ENCODE measurements at places on chromosomes 2 and 18. TPM values are rescaled to one million over a fixed set of nuclear protein-coding genes. Genes with fewer than 3 reads are reported as not detected.

Gene ITGB6
- total RNA-seq = 42.2 TPM

Gene MC5R
- total RNA-seq = not detected

Gene MARCO
- 1.6 TPM for total RNA-seq

Gene TAF1B
- 12.1 TPM for total RNA-seq

Gene ZFAND2B
- total RNA-seq = 34.6 TPM

Gene G6PC2
- total RNA-seq = not detected

Gene MAT2A
- 272 TPM for total RNA-seq

- H3K4me3 ChIP-seq = no peak overlapping the region
- no peak for DNase-seq
- no peaks in the 10 kb centered on the region for H3K4me1 ChIP-seq
- H3K36me3 ChIP-seq = no peaks in the 10 kb centered on the region
- no peak overlapping the region for H3K27ac ChIP-seq
- H3K27me3 ChIP-seq = no peaks in the 10 kb centered on the region
Measured at GRCh38 chr2:3268705-3269029, 109.0 kb downstream of the EIPR1 start.

DNA sequence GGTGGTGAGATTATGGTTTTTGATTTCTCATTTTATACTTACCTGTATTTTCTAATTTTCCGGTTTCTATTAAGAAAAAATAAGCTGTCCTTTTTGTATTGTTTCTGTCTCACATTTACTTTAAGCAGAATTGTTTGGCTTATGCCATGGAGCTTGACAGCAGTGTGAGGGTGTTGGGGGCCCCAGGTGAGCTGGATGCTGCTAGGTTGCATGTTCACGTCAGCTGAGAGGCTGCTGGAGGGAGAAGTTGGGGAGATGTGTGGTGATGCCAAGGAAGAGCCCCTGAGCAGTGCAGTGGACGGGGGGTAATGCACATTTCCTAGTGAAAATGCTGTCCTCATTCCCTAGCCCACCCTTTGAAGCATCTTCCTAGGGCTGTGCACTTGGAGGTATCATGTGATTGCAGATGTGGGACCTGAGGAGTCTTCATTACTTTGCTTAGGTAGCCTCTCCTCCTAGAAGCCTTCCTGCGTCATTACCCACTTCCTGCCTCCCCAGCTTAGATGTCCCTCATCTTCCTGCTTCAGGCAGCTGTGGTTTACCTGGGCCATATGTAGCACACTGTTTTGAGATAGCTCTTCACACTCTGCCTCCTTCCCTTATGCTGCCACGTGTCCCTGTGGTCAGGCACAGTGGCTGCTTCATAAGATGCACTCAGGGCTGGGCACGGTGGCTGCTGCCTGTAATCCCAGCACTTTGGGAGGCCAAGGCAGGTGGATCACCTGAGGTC lies 16.2 kb downstream of the ATG16L1 start:
- no peak overlapping the region for H3K4me3 ChIP-seq
- peaks cover 100% of the 10 kb centered on the region for H3K36me3 ChIP-seq

DNA sequence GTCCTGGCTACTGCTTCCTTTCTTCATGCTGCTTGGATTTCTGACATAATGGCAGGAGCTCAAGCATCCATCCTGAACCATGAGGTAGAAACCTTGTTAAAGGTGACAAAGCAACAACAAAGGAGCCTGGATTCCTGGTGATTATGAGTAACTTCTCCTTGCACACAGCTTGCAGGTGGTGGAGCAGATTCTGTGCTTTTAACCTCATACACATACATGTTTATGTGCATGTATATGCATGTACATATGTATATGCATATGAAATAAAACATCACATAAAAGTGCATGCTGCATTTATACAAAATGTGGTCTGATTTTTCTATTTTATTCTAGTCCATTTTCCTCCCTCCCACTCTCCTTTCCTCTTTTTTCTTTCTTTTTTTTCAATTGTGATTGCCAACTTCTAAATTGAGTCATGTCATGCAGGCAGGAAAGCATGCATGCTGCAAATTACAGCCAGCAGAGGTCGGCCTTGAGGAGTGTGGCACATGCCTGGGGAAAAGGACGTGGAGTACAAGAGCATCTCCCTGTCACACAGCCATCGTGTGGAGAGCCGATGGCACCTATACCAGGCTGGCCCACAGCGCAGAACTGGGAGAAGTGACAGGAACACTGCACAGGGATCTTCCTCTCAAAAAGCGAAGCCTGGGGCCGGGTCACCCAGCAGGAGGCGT lies 17.9 kb downstream of the LCT start:
- H3K4me3 ChIP-seq = no peak overlapping the region
- H3K27ac ChIP-seq = no peak overlapping the region
- no peaks in the 10 kb centered on the region for H3K4me1 ChIP-seq
- DNase-seq = no peak

GRCh38 chr2:18907937-18908336 lies 318.6 kb upstream of the NT5C1B start:
- no peak overlapping the region for H3K27ac ChIP-seq
- no peaks in the 10 kb centered on the region for H3K4me1 ChIP-seq
- H3K27me3 ChIP-seq = no peaks in the 10 kb centered on the region
- H3K4me3 ChIP-seq = no peak overlapping the region

DNA sequence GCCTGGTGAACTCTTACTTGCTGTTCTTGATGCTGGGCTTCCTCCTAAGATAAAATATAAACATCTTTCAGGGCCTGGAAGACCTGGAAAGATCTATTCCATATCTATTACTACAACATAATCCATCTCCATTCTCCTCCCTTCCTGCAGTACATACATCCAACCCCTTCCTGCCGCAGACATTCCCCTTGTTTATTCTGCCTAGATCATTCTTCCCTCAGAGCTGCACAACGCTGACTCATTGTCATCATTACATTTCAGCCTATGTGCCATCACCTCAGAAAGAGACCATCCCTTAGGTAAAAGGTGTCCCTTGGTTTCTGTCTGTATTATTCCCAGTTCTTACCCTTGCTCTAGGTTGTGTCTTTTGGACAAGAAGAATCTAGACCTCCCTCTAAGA lies 2.5 kb upstream of the CDH7 start:
- DNase-seq = no peak
- H3K27ac ChIP-seq = no peak overlapping the region

GRCh38 chr18:7575465-7576028 lies 8.4 kb downstream of the PTPRM start:
- H3K27ac ChIP-seq = no peak overlapping the region
- no peak overlapping the region for H3K4me3 ChIP-seq
- no peak for DNase-seq
- no peaks in the 10 kb centered on the region for H3K27me3 ChIP-seq
- H3K4me1 ChIP-seq = peaks cover 3% of the 10 kb centered on the region

GRCh38 chr2:98298683-98299164 lies 47.5 kb upstream of the CNGA3 start:
- H3K27ac ChIP-seq = no peak overlapping the region
- H3K27me3 ChIP-seq = no peaks in the 10 kb centered on the region
- H3K4me1 ChIP-seq = peaks cover 7% of the 10 kb centered on the region
- no peaks in the 10 kb centered on the region for H3K36me3 ChIP-seq
- no peak for DNase-seq

DNA sequence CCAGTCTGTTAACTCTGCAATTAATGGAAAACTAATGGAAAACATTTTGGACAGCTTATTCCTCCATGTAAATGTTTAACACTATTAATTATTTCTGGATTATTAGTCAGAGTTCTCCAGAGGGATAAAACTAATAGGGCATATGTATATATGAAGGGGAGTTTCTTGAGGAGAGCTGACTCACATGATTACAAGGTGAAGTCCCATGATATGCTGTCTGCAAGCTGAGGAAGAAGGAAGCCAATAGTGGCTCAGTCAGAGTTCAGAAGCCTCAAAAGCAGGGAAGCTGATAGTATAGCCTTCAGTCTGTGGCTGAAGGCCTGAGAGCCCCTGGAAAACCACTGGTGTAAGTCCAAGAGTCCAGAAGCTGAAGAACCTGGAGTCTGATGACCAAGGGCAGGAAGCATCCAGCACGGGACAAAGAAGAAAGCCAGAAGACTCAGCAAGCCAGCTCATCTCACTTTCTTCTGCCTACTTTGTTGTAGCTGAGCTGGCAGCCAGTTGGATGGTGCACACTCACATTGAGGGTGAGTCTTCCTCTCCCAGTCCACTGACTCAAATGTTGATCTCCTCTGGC lies 136.0 kb downstream of the PTH2R start:
- no peak overlapping the region for H3K4me3 ChIP-seq
- no peaks in the 10 kb centered on the region for H3K4me1 ChIP-seq
- no peaks in the 10 kb centered on the region for H3K27me3 ChIP-seq
- DNase-seq = no peak

DNA sequence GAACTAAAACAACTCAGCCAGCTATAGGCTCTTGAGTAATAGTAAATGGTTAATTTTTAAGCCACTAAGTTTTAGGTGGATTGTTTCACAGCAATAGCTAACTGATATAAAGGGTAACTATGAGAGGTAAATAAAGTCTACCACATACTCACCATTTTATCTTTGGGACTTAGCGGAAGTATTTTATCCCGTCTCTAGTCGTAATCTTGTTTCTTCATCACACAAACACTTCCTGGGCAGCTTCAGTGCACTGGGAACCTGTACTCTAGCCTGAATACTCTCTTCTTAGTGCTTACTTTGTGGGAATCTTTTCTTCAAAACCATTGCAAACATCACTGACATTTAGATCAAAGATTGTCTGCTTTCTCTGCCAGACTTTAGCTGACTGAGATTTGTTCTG lies 360.5 kb downstream of the EPHA4 start:
- no peaks in the 10 kb centered on the region for H3K36me3 ChIP-seq
- H3K27ac ChIP-seq = no peak overlapping the region
- H3K4me1 ChIP-seq = no peaks in the 10 kb centered on the region
- no peaks in the 10 kb centered on the region for H3K27me3 ChIP-seq
- no peak for DNase-seq

DNA sequence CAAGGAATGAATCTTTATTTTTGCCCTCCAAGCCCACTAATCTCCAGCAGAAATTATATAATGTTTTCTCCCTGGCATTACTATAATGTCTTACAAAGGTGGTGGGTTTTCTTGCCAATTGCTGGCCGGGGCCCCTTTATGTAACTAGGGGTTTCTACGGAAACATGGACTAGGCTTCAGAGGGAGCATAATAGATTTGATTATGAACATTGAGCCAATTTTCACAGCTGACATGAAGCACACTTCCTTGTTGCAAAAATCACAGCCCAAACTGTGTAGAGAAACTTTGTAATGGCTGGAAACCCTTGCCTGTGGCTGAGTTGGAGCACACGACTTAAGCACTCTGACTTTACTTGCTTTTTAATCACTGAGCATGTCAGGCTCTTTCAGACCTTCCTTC lies 3.8 kb upstream of the CYRIA start:
- DNase-seq = no peak
- no peaks in the 10 kb centered on the region for H3K36me3 ChIP-seq
- H3K27ac ChIP-seq = no peak overlapping the region
- H3K27me3 ChIP-seq = no peaks in the 10 kb centered on the region

GRCh38 chr2:72222829-72223564 lies 75.3 kb upstream of the CYP26B1 start:
- H3K4me1 ChIP-seq = no peaks in the 10 kb centered on the region
- no peak overlapping the region for H3K4me3 ChIP-seq
- H3K27ac ChIP-seq = no peak overlapping the region
- no peak for DNase-seq

DNA sequence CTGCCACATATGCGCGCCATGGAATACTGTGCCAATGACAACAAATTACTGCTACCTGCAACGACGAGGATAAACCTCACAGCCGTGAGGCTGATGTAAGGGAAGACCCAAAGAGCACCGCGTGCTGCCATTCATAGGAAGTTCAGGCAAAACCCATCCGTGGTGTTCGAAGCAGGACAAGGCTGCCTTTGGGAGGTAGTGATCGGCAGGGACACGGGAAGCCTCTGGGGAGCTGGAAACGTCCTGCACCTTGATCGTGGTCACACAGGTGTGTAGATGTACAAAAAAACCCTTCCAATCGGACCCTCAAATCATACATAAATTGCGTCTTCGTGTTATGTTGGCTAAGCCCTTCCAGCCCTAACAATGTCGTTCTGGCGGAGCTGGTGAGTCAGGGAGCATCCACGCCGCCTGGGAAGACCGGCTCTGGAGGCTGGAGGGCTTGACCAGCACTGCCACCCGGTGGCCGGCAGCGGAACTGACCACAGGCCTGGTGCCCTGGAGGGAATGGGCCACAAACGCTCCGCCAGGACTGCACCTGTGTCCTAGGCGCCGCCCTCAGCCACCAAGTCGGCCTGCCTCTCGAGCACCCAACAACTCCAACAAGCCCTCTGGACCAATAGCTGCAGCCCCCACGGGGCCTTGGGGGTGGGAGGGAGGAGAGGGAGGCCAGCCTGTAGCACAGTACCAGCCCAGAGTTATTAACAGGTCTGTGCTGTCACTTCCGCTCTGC lies 4.1 kb upstream of the NEURL3 start:
- H3K4me3 ChIP-seq = no peak overlapping the region
- DNase-seq = no peak
- H3K36me3 ChIP-seq = no peaks in the 10 kb centered on the region
- H3K27me3 ChIP-seq = no peaks in the 10 kb centered on the region

DNA sequence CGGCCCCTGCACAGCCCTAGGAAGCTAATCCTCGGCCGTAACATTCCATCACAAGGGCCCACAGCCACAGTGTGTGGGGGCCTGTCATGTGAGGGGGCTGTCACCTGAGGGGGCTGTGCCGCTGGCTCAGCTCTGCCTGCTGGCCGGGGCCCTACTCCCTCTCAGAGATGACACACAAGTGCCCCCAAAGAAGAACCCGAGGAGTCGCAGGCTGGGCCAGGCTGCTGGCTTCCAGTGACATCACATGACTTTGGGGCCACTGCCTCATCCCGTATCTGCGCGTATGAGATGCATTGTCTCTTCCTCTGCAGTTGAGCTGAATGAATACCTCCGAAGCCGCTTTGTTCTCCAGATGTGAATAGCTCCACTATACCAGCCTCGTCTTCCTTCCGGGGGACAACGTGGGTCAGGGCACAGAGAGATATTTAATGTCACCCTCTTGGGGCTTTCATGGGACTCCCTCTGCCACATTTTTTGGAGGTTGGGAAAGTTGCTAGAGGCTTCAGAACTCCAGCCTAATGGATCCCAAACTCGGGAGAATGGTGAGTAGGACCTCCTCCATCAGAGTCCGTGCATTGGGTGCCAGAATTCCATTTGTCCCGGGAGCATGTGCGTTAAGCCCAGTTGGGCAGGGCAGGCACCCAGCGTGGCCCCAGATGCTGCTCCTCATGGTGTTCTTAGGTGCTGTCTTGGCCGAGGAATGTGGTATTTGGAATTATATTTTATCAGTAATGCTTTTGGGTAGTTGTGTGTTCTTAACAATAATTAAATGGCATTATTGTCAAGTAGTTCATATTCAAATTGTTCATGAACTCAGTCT lies at the start of gene CNDP1:
Gene CNDP1 (plus strand): TSS at position 351 of the 820 bp plus-strand sequence. CDS start 168 bp downstream, at position 519.
- H3K4me1 ChIP-seq = no peaks in the 10 kb centered on the region
- H3K27ac ChIP-seq = no peak within 1 kb of the TSS
- no peak for DNase-seq
- no peaks in the 10 kb centered on the region for H3K36me3 ChIP-seq

DNA sequence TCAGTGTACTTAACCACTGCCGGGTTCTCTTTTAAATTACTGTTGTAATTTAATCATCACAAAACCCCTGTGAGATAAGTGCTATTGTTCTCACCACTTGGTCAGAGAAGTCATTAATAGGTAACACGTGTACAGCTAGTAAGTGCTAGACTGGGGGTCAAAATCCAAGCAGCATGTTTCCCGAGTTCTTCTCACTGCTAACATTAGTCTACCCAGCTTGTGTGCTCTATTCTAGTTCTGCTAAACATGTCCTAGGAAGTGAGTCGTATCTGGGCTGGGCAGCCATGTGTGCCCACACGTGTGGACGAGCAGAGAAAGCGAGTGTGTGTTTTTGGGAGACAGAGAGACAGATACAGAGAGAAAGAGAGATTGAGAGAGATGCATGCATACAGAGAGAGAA lies 94.1 kb downstream of the BIN1 start:
- no peaks in the 10 kb centered on the region for H3K36me3 ChIP-seq
- H3K4me1 ChIP-seq = no peaks in the 10 kb centered on the region
- DNase-seq = no peak
- no peak overlapping the region for H3K27ac ChIP-seq
- peaks cover 43% of the 10 kb centered on the region for H3K27me3 ChIP-seq

All from esophagus squamous epithelium (tissue), 5 donors.